ENCODE measurements at places on chromosomes 1 and 21. TPM values are rescaled to one million over a fixed set of nuclear protein-coding genes. Genes with fewer than 3 reads are reported as not detected.

DNA sequence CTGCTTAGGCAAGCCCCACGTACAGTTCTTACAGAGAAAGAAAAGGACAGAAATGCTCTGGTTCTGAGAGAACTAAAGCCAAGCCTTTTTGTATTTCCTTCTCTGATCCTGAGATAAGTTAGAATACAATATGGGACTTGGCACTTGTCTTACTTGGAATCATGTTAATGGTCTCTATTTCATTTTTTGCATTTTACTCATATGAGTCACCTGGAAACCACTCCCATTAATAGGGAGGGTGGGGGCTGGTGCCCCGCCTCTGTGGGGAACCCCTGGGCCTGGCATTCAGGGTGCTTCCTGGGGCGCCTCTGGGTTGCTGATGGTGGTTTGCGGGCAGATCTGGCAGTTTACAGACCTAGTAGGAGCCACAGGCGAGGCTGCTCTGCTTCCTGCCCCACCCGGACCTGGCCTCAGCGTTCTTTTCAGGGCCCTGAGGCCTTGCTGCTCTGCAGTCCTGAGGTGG, 26.7 kb downstream of the TSPAN2 start:
- DNase-seq, result peak; percentile 95

- DNase-seq, result no peak
These were observed 192.2 kb downstream of the TGFB2 start for GRCh38 chr1:218537122-218537913.

GRCh38 chr1:175822580-175822979, 79.2 kb upstream of the TNR start:
- no peak for DNase-seq

- DNase-seq, result no peak
These were observed 46.4 kb downstream of the TMCC2 start for GRCh38 chr1:205274041-205274691.

GRCh38 chr1:20719871-20720620, 2.2 kb upstream of the KIF17 start:
- DNase-seq, result no peak

- DNase-seq, result no peak
These were observed 40.9 kb downstream of the WNT4 start for GRCh38 chr1:22101995-22102394.

GRCh38 chr1:32275424-32275823, 16.5 kb upstream of the HDAC1 start:
- no peak for DNase-seq

DNA sequence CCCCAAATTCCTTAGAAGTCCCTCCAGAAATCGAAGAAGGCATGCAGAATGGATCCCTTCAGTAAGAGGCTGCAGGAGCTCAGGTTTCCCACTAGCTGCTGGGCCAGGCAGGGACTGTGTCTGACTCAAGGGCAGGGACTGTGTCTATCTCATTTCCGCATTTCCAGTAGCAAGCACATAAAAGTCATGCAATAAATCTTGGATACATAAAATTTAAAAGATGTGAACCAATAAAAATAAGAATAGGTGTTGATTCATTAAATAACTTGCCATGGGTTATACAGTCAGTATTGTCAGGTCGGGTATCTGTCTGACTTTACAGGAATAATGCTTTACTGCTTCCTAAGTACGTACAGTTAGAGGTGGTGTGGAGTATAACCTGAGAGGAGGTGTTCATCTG, 15.2 kb downstream of the PM20D1 start:
- no peak for DNase-seq

DNA sequence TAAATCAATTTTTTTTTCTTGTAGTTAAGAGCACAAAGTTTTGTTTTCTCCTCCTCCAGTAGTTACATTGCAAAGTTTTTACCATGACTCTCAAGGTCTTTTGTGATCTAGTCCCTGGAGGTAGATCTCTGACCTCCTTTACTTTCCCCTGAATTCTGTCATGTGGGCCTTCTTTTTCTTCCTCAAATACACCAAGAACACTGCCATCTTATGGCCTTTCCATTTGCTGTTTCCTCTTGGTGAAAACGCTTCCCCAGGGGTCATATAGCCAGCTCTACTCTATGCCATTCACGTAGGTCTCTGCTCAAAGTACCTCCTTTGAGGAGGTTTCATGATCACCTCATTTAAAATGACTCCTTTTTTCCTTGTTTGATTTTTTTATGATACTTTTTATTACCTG, 2.7 kb downstream of the DDX20 start:
- DNase-seq, result no peak

GRCh38 chr1:158089925-158090637, 90.6 kb upstream of the CD1D start:
- DNase-seq, result no peak

DNA sequence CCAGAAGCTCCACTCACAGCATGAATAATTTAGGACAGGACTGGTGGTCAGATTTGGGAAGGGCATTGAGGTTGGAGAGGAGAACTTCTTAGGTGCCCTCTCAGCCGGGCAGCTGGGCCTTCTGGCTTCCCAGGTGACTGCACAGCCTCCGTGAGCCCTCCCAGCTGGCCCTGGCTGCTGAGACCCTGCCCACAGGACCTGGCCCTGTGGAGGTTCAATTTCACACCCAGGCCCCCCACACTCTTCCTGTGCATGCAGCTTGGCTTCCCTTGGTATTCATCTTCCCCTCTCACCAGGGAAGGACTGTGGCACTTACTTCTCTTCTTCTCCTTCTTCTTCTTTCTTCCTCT, 50.6 kb downstream of the NDUFS5 start:
- DNase-seq, result no peak

DNA sequence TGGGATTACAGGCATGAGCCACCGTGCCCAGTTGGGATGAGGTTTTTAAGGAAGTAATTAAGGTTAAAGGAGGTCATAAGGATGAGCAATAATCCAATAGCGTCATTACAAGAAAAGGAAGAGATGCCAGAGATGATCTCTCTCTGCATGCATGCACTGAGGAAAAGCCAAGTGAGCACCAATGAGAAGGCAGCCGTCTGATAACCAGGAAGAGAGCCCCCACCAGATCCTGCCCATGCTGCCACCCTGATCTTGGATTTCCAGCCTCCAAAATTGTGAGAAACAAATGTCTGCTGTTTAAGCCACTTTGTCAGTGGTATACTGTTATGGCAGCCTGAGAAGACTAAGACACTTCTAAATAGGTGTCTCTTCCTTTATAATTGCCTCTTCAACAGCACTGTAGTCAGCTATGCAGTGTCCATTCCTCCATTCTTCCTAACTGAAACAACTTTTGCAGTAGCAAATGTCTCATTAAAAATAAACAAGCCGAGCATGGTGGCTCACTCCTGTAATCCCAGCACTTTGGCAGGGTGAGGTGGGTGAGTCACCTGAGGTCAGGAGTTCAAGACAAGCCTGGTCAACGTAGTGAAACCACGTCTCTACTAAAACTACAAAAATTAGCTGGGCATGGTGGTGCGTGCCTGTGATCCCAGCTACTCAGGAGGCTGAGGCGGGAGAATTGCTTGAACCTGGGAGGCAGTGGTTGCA, 216.2 kb upstream of the RUNX1 start:
- no peak for DNase-seq

GRCh38 chr1:111719674-111720132, 19.5 kb downstream of the INKA2 start:
- no peak for DNase-seq

DNA sequence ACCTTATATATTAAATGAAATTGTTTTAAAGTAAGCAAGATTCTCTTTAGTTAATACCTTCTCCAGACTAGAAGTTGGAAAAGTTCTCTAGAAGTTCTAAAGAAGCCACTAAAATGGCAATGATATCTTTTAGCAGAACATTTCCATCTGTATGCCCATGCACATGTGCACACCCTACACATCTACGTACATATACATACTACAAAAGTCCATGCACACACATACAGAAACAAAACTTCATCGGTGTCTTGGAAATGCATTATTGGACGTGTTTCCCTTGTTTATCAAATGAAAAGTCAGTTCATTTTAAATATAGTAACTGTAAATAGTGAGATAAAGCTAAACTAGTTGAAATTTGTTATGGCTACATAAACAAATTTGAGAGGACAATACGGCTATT, 114.4 kb downstream of the KCNT2 start:
- no peak for DNase-seq

DNA sequence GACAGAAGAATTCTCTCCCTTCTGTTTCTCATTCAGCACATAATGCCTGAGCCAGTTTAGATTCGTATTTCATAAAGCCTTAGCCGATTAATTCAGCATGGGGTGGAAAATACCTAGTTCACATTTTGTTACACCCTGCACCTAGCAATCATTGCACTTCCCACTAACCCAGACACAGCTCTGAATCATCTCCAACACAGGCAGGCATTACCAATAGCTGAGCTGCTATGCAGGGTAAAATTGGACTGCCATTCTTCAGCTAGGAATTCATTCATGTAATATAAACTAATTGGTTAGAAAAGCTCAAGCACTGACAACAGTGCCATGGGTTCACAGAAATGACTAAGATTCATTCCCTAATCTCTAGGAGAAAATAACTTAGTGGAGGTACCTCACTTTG, 26.9 kb upstream of the NKAIN1 start:
- no peak for DNase-seq

DNA sequence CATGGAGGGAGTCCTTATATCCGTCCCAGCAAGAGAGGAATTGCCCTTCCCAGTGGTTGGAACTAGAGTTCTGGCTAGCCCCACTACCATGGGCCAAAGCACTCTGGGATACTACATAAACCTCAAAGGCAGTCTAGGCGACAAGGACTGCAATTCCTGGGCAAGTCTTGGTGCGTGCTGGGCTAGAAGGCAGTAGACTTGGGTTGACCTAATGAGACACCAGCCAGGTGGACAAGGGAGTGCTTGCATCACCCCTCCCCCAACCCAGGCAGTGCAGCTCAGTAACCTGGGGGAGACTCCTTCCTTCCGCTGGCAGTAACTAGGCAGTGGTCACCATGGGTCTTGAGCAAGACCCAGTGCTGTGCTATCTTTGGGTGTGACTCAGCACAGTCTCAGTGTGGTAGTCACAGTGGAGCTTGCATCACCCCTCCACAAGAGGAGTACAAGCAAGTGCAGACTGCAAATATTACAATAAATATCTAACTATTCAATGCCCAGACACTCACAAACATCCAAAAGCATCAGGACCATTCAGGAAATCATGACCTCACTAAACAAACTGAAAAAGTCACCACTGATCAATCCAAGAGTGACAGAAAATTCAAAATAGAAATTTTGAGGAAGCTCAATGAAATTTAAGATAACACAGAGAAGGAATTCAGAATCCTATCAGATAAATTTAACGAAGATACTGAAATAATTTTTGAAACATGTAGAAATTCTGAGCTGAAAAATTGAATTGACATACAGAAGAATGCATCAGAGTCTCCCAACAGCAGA, 84.7 kb upstream of the LYPLAL1 start:
- DNase-seq, result no peak

- DNase-seq, result no peak
These were observed 35.1 kb upstream of the PRSS38 start for GRCh38 chr1:227780101-227781044.

DNA sequence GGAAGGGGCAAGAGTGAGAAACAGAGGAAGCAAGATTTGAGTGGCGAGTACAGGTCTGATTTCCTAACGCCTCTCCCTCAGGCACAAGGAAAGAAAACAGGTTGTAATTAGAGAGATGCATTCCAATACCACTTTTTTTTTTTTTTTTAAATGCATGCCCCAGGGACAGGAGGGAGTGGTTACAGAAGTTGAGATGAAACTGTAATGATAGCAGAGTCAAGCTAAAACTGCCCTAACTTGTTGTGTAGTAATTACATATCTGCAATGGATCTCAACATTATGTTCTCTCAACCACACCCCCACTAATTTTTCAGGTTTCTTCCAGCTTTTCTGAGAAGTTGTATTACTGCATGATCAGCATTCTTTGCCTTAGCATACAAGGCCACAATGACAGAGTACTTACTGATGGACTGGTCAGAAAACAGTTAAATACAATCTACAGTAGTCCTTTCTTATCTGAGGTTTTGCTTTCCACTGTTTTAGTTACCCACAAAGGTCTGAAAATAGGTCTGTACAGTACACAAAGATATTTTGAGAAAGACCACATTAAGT, 5.5 kb downstream of the ETV3 start:
- no peak for DNase-seq

DNA sequence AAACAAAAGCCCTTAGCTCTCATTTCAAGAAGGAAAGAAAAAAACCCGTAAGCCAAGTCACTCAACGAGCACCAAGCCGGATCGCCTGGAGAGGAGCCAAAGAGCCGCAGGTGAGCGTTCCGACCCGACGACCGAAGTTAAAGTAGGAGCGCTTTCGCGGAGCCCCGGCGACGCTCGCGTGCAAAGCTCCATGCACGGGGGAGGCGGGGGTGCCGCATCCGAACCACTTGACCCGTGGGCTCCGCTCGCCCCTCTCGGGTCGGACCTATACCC, 382 bp downstream of the GPBP1L1 start:
- no peak for DNase-seq

DNA sequence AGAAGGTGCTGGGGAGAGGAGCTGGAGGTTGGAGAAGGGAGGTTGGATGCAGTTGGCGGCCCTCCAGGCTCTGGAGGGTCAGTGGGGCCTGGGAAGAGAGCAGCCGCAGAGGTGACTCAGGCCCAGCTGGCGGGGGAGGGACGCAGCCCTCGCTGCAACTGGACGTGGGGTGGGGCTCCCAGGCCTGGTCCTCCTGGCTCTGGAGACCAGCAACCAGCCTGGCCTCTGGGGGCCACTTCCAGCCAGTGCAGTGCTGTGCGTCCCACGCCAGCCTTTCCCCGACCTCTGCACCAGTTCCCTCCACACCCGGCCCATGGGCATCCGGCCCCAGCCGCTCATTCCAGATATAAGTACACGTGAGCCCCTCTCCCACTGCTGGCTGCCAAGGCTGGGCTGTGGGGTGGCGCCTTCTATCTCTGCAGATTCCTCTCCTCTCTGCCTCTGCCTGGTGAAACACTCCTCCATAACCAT, 38.0 kb upstream of the COL18A1 start:
- DNase-seq, result no peak

- DNase-seq, result no peak
These were observed 120.9 kb downstream of the EDEM3 start for GRCh38 chr1:184633785-184634184.

DNA sequence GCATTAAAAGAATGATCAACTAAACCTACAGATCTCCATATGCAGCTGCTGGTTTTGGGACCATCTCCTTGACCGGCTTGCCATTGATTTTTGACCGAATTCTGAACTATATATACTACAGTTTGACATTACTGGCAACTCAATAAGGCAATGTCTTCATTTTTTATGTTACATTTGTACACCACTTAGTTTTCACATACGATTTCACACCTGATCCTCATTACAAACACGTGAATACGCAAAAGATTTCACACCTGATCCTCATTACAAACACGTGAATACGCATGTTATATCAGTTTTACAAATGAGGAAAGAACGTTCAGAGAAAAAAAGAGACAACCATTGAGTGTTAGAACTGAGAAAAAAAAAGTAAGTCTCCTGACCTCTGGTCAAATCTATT, 1.1 kb downstream of the SASS6 start:
- no peak for DNase-seq

NUAK2 gene
- 9.9 TPM for total RNA-seq

RCSD1 gene
- 174 TPM for total RNA-seq

CR2 gene
- total RNA-seq, result 0.22 TPM

SLX9 gene
- total RNA-seq, result 21.8 TPM

CD5L gene
- not detected for total RNA-seq

MMP23B gene
- total RNA-seq, result 4.1 TPM

FALEC gene
- total RNA-seq, result not detected

PPM1J gene
- total RNA-seq, result not detected

CELA2A gene
- total RNA-seq, result not detected

GBP6 gene
- 0.47 TPM for total RNA-seq

CDC42BPA gene
- total RNA-seq, result 1.5 TPM

DRAM2 gene
- total RNA-seq, result 37.2 TPM

RSRP1 gene
- 571 TPM for total RNA-seq

SLC6A17 gene
- total RNA-seq, result not detected
